Stimulated activated CD8-positive, alpha-beta memory T cell treated with anti-CD3 and anti-CD28 coated beads, Interleukin-2, amount 100 ng/mL, for 48 hours (primary cell): ENCODE measurements at places on chromosomes 3 and 15.

- no peak for DNase-seq
These were observed 506.5 kb downstream of the MAGI1 start for GRCh38 chr3:65532215-65532614.

DNA sequence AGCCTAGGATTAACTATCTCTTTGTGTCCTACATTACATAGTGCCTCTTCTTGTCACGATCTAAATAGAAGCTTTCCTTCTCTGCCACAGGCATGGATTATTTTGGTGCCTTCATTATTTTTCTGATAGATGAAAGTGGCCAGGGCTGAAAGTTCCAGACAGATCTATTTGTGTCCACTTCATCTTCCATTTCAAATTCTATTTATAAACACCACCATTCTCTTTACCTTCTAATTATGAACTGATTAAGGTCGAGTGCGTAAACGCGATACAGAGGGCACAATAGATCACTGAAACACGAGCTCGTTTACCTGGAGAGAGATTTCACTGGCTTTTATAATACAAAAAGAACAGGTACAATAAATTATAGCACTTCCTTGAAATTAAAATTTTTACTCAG, 105.0 kb downstream of the EDEM1 start:
- no peak for DNase-seq

GRCh38 chr3:145767909-145768308, 393.1 kb downstream of the PLOD2 start:
- DNase-seq, result no peak

GRCh38 chr15:98548139-98548971, 100.0 kb upstream of the IGF1R start:
- peak; percentile 21 for DNase-seq

GRCh38 chr15:92393980-92394308, 263 bp downstream of the ST8SIA2 start:
- DNase-seq, result no peak

GRCh38 chr3:125437631-125438435, 62.7 kb upstream of the ZNF148 start:
- peak; percentile 34 for DNase-seq

GRCh38 chr3:47414666-47415587, 34.1 kb downstream of the PTPN23 start:
- no peak for DNase-seq

GRCh38 chr3:29532473-29532872, 251.6 kb downstream of the RBMS3 start:
- DNase-seq, result no peak

DNA sequence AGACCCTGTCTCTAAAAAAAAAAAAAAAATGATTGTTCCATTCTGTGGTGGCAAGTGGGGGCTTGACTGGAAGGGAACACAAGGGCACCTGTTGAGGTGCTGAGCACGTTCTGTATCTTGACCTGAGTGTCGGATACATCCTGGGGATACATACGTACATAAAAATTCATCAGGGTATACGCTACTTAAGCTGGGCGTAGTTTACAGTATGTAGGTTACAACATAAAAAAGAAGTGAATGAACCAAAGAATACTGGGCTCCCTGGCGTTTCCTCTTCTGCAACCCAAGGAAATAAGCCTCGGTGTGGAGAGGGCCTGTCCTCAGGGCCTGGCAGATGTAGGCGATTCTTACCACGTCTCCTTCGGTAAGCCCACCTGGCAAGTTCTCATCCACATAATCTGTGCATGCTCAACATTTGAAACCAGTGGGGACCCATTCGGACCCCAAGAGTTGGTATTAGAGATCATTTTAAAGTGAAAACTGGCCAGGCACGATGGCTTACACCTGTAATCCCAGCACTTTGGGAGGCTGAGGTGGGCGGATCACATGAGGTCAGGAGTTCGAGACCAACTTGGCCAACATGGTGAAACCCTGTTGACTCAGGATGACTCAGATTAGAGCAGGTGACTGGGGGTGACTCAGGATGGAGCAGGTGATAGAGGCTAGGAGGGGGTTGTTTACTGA, 5.1 kb upstream of the MUC20 start:
- DNase-seq, result no peak

DNA sequence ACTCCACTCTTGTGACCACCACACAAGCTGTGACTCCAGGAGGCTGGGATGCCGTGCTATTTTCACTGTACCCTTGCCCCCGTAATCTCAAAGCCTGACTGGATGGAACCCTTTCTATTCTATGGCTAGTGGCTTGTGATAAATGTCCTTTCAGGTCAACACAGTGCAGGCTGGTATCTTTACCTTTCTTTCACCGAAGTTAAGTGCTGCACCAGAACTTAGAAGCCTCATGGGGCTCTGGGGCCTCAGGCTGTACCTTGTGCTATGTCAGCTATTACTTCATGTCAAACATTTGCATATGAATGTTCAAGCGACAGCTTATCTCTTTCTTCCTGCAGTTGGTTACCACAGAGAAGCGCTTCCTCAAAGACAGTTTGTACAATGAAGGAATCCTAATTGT, 66.8 kb downstream of the RPL39L start:
- no peak for DNase-seq

GRCh38 chr3:195554458-195554857, 11.3 kb upstream of the PPP1R2 start:
- DNase-seq, result no peak

GRCh38 chr3:47578691-47579632, at the start of gene CSPG5:
TSS of gene CSPG5 (minus strand) at chr3:47578865. CDS start at chr3:47578693, 172 bp downstream.
- no peak for DNase-seq

DNA sequence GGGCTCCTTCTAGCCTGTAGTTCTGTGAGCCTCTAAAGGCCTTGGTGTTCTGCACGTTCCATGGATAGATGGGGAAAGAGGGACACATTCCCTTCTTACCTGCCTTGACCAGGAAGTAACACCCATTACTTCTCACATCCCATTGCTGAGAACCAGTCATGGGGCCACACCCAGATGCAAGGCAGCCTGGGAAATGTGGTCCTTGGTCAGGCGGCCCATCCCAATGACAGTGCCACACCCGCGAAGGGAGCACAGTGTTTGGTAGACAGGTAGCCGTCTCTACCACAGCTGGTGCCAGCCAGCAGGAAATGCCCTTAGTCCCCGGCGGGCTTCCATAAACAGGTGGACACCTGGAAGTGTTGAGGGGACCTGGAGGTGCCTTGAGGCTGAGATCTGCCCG, 23.2 kb upstream of the LCTL start:
- no peak for DNase-seq

DNA sequence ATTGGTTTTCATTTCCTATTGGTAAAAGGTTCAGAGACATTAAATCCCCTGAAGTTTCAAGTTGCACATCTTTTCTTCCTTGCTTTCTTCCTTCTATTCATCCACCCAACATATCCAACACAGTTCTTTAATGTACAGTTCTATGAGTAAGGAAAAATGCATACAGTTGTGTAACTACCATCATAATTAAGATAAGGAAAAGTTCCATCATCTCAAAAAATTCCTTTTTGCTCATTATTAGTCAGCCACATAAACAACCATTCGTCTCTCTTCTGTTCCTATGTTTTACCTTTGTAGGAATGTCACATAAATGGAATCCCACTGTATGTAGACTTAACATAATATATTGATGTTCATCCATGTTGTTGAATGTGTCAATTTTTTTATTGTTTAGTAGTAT, 211.1 kb upstream of the ADAMTS9 start:
- DNase-seq, result no peak

DNA sequence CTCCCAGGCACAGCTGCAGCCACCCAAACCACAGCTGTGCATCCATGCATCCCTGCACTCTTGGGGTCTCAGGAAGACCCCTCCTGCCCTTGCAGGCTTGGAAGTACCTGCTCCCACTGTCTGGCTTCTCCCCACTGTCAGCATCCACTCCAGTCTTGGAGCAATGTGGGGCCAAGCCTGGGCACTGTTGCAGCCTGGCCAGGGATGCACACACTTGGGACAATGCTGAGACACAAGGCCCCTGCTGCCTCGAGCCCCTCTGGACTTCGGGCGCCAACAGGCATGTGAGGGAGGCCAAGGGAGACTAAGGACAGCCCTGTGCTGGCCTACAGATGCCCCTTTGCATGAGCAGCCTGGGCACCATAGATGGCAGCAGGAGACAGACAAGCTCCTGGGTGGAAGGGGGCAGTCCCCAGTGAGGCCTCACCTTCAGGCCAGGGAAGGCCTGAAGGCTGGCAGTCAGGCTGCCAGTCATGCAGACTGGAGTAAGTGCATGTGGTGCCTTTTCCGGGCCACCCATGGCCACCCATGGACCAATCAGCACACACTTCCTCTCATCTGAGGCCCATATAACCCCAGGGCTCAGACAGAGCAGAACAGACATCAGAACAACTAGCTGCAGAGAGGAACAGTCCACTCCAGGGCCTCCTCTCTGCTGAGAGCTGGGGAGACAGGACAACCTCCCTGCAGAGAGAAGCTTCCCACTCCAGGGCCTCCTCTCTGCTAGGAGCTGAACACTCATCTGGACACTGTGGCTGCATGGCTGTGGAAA, 219.0 kb downstream of the VGLL3 start:
- no peak for DNase-seq

DNA sequence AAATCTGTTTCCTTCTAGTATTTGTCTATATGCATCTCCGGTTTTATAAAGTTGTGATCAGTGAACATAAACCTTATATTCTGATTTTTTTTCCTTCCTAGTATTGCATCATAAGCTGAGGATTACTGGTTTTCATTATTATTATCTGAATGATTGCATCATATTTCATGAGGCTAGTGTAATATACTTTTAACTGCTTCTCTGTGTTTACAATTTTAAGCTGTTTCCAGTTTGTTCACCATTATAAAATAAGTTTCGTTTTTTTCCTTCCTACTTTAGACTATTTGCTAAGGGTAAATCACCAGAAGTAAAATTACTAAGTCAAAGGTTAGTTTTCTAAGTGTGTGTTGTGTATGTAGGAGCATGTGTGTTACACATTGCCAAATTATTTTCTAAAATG, 20.2 kb downstream of the SEMA6D start:
- no peak for DNase-seq

GRCh38 chr3:181292984-181293383, 303.4 kb upstream of the DNAJC19 start:
- DNase-seq, result no peak
